ENCODE measurements at places on chromosomes 11 and 22. TPM values are rescaled to one million over a fixed set of nuclear protein-coding genes. Genes with fewer than 3 reads are reported as not detected.

DNA sequence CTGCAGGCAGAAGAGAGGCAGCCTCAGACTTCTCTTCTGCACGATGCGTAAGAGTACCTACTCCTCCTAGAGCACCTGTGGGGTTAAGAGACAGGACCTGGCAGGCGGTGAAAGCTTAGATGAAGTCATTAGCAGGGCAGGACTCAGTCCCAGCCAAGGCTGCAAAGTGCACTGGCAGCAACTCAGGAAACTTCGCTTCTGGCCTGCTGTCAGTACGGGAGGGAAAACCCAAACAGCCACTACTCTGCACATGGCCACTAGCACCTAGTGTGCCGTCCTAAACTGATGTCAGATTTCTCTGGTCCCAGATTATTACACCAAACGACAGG, 8.8 kb upstream of the KLHL35 start:
- DNase-seq: no peak

DNA sequence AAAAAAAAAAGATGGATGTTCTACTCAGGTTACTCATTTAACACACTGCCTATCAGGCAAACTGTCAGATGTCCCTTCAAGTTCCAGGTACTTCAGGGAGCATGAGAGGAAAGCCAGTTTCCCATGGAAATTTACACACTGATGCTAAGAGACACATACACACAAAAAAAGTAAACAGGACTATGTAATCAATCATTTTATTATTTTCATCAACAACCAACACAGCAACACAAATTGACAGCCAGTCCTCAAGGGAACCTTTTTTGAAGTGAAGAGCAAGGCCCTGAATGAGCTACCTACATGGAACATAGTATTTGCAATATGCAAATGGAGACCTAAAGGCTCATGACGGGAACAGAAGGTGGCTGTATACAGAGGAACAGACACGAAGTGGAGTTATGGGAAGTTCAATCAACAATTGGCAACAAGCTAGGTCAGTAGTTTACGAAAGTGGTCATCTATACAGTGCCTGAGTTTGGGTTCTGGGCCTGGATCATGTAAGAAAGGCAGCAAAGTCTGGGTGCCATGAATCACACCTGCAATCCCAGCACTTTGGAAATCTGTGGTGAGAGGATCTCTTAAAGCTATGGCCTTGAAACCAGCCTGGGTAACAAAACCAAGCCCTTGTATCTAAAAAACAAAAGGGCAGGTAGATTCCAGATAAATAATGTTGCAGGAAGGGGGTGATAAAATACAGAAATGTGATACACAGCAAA, 12.6 kb upstream of the WDR74 start:
- no peak for DNase-seq

DNA sequence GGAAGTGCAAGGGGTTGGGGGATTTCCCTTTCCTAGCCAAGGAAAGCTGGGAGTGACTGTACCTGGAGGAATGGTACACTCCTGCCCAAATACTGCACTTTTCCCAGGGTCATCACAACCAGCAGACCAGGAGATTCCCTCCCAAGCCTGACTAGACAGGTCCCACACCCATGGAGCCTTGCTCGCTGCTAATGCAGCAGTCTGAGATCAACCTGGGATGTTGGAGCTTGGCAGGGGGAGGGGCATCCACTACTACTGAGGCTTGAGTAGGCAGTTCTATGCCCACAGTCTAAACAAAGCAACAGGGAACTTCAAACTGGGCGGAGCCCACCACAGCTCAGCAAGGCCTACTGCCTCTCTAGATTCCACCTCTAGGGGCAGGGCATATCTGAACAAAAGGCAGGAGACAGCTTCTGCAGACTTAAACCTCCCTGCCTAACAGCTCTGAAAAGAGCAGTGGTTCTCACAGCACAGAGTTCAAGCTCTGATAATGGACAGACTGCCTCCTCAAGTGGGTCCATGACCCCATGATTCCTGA, 58.5 kb downstream of the SLC22A9 start:
- no peak for DNase-seq

DNA sequence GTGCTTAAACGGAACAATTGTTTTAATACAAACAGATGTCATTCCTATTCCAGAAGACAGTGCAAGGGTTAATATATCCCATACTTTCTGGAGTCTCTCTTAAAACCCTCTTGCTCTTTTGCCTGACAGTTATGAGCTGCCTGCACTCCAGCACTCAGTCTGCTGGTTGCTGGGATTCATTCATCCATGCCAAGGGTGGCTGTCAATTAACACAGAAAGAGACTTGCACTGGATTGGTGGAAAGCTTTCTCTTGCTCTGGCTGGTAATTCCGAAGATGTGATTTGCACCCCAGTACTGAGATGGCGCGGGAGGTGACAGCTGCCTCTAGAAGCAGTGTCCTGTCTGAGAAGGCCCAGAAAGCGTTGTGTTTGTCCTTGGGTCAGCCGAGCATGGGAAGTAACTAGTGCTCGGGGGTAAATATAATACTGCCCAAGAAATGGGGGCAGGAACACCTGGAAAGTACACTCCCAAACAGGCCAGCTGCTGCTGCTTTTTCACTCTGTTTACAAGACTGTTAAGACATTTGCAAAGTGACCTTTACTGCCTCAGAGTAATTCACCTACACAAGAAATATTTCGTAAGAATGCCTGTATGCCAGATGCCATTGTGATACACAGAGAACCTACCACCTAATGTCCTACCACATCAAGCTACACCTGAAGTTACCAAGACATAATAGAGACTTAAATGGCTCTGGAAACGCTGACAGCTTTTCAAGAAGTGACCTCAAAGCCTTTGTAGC, 20.5 kb downstream of the SCUBE2 start:
- no peak for DNase-seq

- DNase-seq: no peak
Observed at GRCh38 chr22:45594123-45594941, 77.3 kb upstream of the ATXN10 start.

DNA sequence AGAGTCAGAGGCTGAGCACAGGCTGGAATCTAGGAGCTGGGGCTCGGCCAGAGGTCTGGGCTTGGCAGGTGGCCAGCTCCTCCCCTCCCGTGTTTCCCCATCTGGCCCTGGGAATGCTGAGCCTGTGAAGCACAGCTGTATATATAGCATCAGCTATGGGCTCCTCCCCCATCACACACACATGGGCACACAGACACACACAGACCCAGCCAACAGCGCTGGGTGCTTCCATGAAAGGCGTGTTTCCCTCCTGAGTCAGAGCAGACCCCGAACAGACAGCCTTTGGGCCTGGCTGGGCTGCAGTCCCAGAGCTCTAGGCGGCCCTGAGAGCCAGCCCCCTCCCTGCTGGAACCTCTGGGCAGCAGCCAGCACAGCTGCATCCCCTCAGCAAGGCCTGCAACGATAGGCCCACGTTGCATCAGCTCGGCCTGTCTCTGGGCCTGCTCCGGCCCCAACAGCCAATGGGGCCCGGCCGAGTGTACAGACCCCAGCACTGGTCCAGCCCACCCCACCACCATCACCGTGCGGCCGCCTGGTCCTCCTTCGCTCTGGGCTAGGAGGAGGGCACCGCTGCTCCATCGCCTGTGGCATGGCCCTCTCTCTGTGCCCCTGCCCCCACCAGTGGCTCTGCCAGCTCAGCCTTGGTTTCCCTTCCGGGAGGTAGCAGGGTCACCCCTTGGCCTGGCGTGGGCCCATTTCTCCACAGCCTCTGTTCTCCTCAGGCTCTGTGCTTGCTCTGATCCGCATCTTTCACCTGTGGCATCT, 7.6 kb upstream of the SERPINH1 start:
- peak; percentile 81 for DNase-seq

DNA sequence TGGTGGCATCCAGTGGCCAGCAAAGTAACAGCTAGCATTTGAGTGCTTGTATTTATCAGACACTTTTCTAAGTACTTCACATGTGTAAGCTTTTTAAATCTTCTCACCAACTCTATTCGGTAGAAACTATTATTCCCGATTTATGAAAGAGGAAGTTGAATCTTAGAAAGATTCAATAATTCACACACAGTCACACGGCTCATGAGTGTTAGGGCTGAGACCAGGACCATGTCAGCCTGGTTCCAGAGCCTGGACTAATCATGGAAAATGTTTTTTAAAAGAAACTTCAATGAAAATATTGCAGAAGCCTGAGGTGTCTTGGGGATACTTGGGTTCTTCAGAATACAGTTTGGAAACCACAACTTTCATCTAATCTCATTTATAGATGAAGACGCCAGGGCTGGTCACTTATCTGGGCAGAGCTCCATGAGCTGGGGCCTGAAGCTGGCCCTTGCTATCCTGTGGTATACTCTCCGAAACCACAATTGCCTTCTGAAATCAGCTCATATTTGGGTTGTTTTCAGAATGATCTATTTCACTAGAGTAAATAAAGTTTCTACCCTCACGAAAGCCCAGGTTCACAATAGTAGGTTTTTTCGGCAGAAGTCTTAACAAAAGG, 4.3 kb upstream of the CRTAM start:
- DNase-seq: no peak

- no peak for DNase-seq
Observed at GRCh38 chr11:95156916-95157541, 67.4 kb downstream of the ENDOD1 start.

DNA sequence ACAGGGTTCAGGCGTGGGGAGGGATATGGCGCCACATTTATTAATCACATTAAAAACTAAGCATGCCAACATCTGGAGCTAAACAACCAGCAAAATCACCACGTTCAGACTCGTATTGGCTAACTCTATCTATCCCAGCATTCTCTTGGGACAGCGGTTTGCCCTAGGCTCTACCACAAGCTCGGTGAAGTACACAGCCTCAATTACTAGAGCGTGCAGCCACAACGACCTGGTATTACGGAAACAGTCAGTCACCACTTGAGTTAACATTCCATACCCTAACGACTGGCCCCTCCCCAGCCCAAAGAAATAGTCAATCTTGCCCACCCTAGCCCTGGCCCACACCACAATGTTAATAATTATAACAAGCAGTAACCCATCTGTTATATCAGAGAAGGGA, 32.1 kb downstream of the APOL5 start:
- no peak for DNase-seq

- no peak for DNase-seq
Observed at GRCh38 chr22:49997932-49998717, 14.4 kb downstream of the IL17REL start.

- DNase-seq: no peak
Observed at GRCh38 chr22:40635940-40636379, 559 bp downstream of the MRTFA start.

- no peak for DNase-seq
Observed at GRCh38 chr11:8807544-8808225, 103.3 kb upstream of the AKIP1 start.

DNA sequence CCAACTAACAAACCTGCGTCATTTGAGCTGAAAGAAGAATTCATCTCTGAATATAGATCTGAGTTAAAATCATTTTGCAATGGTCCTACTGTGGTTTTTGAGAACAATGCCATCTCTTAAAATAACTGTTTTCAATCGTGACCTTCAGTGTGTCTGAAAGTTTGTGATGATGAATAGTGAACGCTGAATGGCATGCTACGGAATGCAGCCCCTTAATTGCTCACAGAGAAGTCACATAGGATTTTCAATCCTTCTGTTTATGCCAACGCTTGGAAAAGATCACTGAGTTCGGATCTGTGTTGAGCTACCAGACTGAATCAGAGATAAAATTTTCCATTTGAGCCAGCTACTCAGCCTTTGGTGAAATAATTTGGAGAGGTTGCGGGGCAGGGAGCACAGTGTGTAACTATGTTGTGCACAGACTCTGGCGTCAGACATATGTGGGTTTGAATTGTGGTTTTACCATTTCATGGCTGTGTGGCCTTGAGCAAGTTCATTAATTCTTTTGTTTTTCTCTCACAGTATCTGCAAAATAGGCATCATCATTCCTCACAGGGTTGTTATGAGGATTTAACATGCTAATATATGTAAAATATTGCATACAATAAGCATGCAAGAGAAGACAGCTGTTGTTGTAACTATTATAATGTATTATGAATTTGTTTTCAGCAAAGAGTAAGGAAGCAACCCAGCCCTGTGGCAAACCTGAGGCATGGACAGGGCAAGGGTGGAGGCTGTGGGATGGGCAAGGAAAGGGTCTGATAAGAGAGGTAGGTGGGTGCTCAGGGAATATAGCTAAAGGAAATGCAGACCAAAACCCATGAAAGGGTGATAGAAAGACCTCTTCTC, 679.9 kb downstream of the KCNA4 start:
- DNase-seq: no peak

DNA sequence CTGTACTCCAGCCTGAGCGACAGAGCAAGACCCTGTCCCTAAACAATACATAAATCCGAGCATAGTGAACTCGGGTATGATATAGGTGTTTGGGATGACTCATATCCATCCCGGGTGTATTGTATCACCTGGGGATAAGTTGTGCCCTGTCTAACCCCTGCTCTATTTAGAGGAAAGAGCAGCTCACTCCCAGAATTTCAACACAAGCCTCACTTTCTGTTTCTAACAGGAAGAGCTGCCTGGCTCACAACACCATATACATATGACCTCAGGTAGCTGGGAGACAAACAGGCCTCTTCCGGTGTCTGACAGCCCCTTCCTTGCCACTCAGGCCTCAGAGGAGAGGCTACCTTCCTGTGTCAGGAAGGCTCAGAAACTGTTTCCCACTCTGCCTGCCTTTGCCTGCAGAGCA, 9.9 kb upstream of the MICALL1 start:
- DNase-seq: no peak

DNA sequence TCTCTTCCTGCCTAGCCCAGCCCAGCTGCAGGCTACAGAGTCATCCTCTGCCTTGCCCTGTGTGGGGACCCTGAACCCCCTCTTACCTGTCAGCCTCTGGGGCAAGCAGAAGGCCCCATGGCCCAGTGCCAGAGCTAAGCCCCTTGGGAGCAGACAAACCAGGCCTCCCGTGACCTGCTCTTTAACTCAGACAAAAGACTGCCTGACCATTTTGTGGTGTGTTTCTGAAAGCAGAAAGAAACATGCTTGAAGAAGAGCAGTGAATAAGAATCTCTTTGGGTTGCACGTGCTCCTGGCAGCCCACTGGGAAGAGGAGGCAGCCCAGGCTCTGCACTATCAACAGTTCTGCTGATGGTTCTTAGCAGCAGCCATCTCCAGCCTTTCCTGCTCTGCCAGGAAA, 118.6 kb downstream of the GRIK4 start:
- DNase-seq: no peak

EP300 gene
- total RNA-seq: 28.6 TPM

- DNase-seq: peak; percentile 76
Observed at GRCh38 chr11:68128682-68129327, 7.6 kb upstream of the CHKA start.

DNA sequence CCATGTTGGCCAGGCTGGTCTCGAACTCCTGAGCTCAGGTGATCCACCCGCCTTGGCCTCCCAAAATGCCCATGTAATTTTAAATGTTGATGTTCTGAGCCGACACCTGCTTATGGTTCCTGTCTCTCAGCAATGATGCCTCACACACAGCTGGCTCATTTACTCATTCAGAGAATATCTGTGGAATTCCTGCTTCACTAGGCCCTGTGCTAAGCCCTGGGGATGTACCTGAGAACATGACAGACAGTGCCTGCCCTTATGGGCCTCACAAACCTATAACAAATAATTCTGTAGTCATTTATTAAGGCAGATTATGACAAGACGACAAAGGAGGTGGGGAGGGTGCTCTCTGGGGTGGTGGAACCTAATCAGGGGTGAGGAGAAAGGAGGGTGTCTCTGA, 93.7 kb downstream of the PRR5L start:
- DNase-seq: no peak
